ENCODE measurements at places on chromosomes 1 and 21.

- no peak for DNase-seq
These were observed 3.0 kb upstream of the TMEM54 start for GRCh38 chr1:32903991-32904785.

- no peak for DNase-seq
These were observed 908 bp upstream of the ELK4 start for GRCh38 chr1:205632669-205633169.

GRCh38 chr21:27643326-27643725, 676.4 kb upstream of the ADAMTS5 start:
- no peak for DNase-seq

GRCh38 chr1:23423415-23424292, 894 bp downstream of the TCEA3 start:
- DNase-seq = peak; percentile 14

DNA sequence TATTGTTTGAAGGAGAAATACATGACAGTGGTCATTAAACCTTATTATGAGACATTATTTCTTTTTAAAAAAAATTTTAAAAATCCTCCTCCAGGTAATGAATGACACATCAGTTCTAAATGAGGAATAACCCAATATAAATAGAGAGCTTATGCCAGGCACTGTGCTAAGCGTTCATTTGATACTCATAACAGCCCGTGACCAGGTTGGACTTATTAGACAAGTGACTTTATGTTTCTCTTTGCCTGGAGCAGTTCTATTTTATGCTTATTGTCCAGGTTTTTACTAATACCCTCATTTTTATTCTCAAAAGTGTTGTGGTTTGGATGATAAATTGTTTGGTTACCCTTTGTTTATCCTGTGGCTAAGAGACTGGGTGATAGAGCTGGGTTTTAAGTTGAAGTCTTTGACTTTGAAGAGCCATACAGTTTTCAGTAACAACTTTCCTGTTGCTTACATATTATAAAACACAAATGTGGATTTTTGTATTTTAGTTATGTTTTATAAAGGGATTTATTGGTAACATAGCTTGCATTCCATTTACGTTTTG, 84.2 kb downstream of the RABGAP1L start:
- no peak for DNase-seq

- no peak for DNase-seq
These were observed 36.1 kb downstream of the BRINP2 start for GRCh38 chr1:177206831-177207355.

DNA sequence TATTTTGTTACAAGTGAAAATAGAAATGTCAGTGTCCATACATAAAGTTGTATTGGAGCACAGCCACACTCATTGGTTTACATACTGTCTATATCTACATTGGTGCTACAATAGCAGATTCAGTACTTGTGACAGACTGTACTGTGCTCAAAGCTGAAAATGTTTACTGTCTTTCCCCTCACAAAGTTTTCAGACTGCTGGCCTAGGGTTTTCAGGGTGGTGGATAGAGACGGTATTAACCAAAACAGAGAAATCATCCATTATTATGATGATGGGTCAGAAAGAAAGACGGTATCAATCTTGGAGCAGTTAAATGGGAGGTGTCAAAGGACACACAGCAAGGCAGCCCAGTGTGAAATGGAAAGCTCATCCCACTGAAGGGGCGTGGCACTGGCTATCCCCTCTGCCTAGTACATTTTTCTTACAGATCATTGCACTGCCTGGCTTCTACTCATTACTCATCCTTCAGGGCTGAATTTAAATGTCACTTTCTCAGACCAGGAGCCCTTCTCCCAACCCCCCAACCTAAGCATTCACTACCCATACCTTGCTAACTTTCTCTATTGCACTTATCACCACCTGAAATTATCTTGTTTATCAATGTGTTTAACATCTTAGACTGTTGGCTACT, 10.2 kb downstream of the JAK1 start:
- no peak for DNase-seq

DNA sequence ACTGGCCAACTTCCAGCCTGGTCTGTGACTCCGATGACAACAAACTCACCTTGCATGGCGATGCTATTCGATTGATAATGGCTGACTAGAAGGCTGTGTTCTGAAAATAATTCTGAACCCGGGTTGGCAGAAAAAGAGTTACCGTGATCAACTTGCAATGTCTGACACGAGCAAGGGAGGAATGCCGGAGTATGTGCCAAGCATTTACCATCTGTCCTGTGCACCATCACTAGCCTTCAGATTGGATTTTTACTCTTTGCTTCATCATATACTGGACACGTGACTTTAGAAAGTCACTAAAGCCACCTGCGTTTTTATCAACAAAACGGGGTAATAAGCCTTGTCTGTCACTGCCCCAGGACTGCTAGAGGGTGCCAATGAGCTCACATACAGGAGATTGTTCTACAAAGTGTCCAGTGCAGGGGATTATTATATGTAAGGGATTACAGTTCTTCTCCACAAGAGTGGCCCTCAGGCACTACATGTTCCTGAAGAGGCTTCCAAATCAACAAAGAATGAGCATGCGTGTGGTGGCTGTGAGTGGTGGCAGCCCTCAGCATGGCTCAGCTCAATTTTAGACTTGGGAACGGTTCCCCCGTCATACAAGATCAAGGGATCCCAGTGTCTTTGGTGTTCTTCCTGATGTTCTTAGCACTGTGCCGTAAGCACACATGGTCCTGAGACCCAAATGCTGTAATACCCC, 35.8 kb downstream of the SSBP3 start:
- no peak for DNase-seq

GRCh38 chr21:15354516-15354915, 289.7 kb upstream of the NRIP1 start:
- no peak for DNase-seq

- no peak for DNase-seq
These were observed 59.2 kb upstream of the SPAG17 start for GRCh38 chr1:118244194-118244593.

GRCh38 chr21:29105218-29105617, 25.2 kb upstream of the MAP3K7CL start:
- no peak for DNase-seq

GRCh38 chr21:38159355-38159754, 97.4 kb upstream of the KCNJ15 start:
- no peak for DNase-seq

DNA sequence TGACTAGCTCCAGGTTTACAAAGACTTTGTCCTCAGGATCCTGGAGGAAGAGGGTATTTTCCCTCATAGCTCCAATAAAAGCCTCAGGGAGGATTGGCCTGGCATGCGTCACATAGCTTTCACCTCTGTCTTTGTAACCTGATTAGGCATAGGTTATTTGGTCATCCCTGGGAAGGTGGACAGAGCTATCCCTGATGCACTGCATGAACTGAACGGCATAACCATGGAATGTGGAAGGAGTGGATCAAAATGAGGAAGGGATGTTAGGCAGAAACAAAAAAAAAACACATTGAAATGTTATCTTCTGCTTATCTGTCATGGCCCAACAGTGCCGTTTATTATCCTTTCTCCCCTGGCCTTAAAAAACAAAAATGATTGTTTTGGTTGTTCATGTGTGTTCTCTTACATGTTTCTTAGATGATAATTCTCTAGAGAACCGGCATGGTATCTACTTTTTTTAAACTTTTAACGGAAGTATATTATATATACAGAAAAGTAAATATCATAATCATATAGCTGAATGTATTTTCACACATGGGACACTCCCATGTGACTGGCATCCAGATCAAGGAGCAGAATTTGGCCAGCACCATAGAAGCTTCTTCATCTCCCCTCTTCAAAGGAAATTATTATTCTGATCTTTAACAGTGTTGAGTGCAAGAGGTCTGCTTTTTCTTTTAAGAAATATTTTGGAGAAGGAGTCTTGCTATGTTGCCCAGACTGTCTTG, 85.3 kb downstream of the RPS6KC1 start:
- DNase-seq = no peak

- no peak for DNase-seq
These were observed 451.1 kb downstream of the RWDD3 start for GRCh38 chr1:95685081-95685480.

GRCh38 chr1:165207853-165208515, 148.5 kb downstream of the LMX1A start:
- DNase-seq = no peak

- DNase-seq = no peak
These were observed 17.2 kb downstream of the PODN start for GRCh38 chr1:53079251-53079650.

DNA sequence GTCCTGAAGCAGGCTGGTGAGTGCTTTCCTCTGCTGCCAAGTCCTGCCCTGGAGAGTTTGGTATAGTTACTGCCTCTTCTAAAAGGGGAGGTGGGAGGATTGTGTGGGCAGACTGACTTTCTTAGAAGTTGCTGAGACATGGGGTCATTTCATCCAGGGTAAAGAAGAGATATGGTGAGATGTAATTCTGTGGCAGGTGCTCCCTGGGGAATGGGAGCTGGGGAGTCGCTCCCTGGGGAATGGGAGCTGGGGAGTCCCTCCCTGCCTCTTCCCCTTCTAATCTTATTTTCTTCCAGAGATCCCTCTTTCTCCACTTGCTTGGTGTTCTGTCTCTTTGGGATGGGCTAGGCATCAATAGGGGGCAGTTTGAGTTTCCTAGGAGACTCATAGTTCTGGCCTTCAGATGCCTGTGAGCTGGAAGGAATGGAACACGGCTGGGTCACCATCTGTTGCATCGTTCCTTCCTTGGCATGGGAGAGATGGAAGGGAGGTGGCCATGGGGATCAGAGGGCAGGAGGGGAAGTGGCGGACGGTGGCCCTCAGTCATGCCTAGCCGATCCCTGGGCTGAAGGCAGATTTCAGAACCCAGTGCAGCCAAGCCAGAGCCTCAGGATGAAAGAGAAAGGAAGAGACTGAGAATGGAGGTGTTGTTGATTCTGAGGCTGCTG, 59.0 kb downstream of the NFASC start:
- DNase-seq = no peak

- no peak for DNase-seq
These were observed 2.4 kb upstream of the C1orf159 start for GRCh38 chr1:1118011-1118875.

GRCh38 chr1:83693427-83694126, 305.4 kb downstream of the TTLL7 start:
- no peak for DNase-seq

- no peak for DNase-seq
These were observed 919 bp downstream of the CHI3L1 start for GRCh38 chr1:203185585-203185984.

GRCh38 chr1:22387919-22388580, 63.6 kb upstream of the ZBTB40 start:
- DNase-seq = no peak

DNA sequence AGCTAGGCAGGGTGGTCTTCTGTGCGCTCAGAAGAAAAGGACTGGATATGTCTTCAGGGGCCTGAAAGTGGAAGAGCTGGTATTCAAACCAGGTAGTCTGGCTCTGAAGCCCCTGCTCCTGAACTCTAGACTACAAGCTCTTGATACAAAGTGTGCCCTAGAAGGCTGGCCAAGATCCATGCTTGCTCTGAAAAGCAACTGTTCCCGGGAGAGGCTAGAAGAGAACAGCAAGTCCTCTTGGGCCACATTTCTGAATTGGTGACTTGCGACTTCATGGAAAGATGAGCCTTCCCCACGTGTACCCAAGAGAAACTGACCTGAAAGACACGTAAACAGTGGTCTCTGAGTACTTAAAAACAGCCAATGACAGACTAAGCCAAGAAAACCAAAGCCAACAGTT, 123.3 kb upstream of the GRIK3 start:
- no peak for DNase-seq

DNA sequence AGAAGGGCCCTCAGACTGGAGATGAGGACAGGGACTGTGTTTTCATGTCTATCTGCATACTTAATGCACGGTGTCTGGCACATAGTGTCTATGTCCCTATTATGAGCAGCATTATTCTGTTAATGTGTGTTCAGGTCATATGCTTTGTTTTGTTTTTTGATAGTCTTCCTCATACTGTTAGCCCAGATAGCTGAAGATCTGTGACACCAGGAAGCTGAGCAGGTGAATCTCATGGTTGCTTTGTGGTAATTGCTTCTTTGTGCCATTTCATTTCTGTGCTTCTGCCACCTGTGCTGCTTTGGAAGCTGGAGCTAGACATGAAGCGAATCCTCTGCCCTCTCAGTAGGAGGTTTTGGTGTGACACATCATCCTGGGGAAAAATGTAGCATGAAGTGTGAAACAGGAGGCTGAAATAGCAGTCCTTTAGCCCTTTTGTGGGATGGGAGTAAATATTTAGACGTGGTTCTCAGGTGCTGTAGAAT, 15.8 kb downstream of the SMAP2 start:
- DNase-seq = no peak

DNA sequence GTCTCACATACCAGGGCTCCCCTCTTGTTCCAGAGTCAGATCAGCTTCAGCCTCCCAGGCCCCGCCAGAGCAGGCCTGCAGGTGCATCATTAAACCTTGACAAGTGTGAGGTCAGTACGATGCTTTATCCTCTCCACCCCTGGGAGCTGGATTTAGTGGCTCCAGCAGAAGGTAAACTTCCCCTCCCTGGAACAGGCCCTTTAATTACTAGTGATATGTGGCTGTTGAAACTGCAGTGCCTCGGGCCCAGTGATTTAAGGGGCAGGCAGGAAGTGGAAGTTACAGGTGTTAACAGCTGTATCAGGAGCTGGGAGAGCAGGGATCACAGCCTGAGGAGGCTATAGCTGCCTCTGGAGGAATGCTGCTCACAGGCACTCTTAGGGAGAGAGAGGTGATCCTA, 132.4 kb upstream of the KLHDC7A start:
- DNase-seq = no peak

DNA sequence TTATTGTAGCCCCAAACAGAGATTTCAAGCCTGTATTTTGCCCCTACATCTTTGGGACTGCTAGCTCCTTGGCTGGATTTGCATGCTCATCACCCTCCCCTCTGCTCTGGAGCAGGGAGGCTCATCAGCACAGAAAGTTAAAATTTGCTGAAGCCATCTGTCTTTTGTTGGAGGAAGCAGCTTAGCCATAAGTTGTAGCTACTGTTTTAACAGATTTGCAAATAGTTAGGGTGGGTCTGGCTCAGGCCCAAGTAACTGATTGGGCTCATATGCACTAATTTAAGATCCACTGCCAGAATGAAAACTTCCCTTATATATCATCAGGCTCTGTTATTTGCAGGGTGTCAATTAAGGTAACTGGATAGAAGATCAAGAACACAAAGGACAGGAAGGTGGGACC, 307.0 kb downstream of the ZP4 start:
- DNase-seq = no peak

DNA sequence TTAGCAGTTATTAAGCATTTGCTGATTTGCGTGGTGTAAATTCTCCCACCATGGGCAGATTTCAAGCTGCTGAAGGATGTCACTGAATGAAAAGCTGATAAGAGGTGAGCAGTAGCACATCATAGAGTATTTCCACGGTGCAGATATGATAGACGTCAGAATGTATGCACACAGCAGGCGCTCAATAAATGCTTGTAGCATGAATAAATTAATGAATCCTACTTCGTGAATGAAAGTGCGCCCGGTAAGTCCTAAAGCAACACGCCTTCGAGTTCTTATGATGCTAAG, 510 bp upstream of the UBIAD1 start:
- DNase-seq = no peak

DNA sequence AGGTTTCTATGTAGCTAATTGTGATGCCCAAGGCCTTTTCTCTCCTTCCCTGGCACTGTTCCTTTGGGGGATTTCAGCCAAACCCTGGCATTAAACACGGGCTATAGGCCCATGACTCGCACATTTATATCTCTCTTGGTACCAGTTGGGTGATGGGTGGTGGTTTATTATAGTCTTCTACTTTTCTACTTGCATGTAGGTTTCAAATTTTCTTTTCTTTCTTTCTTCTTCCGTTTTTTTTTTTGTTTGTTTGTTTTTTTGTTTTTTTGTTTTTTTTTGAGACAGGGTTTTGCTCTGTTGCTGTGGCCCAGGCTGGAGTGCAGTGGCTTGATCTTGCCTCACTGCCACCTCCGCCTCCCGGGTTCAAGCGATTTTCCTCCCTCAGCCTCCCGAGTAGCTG, 1.1 kb downstream of the IL10RB start:
- no peak for DNase-seq

GRCh38 chr1:236623371-236624166, 19.3 kb upstream of the HEATR1 start:
- DNase-seq = no peak
